ENCODE measurements at places on chromosomes 3 and 15.

DNA sequence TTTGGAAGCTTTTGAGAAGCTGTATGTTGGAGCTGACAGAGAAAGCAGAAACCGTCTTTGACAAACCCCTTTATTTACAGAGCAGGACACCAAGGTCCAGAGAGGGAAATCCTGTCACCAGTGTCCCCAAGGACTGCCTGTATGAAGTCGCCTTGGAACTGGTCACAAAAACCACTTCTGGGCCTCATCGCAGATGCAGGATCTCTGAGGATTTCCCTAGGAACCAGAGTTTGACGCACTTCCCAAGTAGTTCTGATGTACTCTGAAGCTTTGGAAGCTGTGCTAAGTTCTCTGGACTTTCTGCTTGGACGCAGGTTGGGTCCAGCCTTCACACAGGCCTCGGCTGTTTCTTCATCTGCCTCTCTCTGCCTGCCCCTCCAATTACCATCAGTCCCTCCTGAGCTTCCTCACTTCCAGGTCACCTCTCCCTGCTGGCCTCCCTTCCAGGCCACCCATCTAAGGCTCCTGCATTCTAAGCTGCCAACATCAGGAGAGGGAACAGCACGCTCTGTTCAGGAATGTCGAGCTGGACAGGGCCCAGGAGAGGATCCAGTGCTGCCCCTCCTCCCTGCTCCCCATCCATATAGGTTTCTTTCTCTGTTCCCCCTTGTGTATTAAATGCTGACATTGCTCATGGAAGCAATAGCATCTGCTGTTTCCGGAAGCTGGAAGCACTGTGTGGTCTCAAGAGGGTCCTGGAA is 270.8 kb downstream of the OPA1 start:
- DNase-seq, result no peak

GRCh38 chr15:66161108-66161507 is 92.4 kb downstream of the MEGF11 start:
- DNase-seq, result no peak

- no peak for DNase-seq
Observed at GRCh38 chr3:186540221-186540834, 3.9 kb downstream of the CRYGS start.

DNA sequence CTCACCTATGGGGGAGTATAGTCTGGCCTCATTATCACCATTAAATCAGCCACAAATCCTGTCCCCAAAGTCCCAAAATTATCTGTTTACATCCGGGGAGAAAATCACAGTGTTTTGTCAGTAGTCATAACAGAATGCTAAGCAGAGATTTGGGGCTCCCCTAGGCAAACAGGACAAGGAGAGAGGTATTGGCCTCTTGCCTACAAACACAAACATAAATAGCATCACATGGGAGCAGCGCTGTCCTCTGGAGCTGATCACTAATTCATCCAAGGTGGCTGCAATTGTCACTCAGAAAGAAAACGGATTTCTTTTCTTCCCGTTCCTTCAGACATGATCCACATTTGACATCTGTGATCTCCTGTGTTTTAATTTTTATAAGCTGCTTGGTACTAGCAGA is 1028.1 kb downstream of the NTRK3 start:
- no peak for DNase-seq

DNA sequence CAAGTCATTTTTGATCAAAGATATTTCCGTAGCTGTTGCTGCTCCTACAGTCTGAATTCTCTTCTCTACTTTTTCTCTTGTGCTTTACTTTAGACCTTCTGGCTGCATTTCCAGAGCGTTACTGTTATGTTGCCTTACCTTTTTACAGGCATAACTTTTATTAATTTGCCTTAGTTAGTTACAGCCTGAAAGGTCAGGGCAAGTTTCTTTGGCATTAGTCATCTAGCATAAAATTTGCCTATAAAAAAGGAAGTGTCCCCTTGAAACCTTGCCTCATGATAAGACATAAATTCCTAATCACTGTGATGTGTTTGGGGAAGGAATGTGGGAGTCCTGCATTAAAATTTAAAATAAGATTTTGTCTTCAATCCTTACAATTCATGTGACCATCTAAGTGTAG is 618.5 kb downstream of the NR2F2 start:
- no peak for DNase-seq

GRCh38 chr3:24287755-24288450 is 206.7 kb downstream of the THRB start:
- DNase-seq, result no peak

DNA sequence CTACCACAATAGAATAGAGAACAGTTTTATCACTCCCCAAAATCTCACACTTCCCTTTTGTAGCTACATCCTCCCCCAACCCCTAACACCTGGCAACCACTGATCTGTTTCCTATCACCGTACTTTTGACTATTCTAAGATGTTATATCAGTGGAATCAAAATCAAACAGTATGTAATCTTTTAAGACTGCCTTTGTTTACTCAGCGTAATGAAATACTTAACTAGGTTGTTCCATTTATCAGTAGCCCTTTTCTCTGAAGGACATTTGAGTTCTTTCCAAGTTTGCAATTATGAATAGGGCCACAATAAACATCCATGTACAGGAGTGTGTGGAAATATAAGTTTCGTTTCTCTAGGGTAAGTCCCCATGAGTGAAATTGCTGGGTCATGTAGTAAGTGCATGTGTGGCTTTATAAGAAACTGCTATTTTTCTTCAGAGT is 372.3 kb downstream of the SV2B start:
- DNase-seq, result no peak

- no peak for DNase-seq
Observed at GRCh38 chr3:138949445-138950005, 2.5 kb downstream of the FOXL2NB start.

- DNase-seq, result no peak
Observed at GRCh38 chr15:41647262-41647661, 12.9 kb upstream of the MGA start.

- DNase-seq, result no peak
Observed at GRCh38 chr3:97438131-97438530, 326.4 kb upstream of the ARL6 start.

GRCh38 chr15:65089206-65089824 is 12.8 kb downstream of the KBTBD13 start:
- DNase-seq, result no peak

DNA sequence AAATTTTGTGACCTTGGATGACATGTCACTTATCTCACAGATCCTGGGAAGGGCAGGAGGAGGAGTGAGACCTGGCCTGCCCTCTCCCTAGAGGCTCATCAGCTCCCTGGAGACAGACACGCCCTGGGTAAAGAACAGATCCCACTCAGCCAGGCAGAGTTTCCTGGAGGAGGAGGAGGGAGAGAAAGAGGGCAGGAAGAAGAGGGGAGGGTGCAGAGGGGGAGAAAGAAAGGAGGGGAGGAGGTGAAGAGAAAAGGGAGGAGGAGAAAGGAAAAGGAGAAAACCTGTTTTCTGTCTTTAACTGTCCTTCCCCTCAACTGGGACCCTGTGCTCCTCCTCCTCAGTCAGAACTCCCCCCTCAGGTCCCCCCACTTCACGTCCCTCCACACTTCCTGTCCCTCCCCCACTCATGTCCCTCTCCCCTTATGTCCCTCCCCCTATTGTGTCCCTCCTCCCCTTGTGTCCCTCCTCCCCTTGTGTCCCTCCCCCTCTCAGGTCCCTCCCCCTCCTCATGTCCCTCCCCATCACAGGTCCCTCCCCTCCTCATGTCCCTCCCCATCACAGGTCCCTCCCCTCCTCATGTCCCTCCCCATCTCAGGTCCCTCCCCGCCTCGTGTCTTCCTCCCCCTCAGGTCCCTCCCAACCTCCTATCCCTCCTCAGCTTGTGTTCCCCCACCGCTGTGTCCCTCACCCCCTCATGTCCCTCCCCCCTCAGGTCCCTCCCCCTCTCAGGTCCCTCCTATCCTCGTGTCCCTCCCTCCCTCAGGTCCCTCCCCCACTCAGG is 52.3 kb upstream of the CGNL1 start:
- DNase-seq, result no peak

DNA sequence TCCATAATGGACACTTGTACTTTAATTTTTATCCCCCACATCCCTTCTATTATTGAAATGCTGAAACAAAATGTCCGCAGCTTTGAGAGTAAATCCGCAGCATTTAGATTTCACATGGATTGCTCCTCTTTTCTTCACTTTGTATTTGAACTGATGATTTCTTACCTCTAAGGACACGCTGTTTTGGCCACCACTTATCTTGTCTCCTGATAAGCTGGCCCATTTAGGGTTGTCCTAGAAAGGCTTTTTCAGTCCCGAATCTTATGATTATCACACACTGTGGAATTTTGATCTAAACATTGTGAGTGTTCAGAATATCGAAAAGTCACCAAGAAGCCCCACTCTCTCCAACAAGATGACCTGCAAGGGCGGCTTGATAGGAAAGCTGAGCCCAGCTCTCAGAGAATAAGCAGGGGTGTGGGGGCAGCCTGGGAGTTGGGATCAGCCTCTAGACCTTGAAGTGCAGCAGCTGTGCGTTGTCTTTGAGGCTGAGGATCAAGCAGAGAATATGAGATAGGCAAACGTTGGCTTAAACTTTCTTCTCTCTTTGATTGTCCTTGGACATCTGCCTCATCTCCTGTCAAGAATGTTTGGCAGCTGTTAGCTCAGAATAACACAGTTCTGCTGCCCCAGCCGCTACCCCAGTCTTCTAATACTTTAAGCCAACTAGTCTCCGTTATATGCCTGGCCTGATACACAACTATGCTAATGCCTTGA is 399.7 kb upstream of the NR2F2 start:
- no peak for DNase-seq

DNA sequence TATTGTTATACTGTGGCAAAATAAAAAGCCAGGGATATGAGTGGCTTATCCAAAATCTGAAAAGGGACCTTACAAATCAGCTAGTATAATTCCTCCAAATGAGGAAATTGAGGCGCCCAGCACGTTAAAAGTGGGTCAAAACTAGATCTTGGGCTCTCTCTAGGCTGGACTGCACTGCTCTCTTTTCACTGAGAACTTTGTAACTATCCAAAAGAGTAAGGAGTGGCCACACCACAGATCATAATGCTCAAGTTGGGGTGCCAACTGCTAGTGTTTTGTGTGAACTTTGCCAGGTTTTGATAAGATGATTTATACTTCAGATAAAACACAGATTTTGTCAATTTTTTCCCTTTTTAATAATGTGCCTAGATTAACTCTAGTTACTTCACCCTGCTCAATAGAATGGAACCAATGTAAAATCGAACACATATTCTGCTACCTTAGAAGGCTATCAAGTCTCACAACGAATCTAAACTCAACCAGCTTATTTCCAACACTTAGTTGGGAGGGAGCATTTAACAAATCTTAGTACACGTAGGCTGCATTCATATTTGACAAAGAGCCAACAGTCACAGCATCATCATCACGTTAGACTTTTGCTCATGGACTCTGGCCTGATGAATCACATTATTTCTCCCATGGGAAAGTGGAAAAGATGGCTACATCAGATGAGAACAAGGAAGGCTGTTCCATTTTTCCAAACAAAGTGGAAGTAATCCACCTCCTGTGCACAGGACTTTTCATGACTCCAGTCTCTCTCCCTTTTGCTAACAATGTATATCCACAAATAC is 64.4 kb downstream of the ABI3BP start:
- no peak for DNase-seq

DNA sequence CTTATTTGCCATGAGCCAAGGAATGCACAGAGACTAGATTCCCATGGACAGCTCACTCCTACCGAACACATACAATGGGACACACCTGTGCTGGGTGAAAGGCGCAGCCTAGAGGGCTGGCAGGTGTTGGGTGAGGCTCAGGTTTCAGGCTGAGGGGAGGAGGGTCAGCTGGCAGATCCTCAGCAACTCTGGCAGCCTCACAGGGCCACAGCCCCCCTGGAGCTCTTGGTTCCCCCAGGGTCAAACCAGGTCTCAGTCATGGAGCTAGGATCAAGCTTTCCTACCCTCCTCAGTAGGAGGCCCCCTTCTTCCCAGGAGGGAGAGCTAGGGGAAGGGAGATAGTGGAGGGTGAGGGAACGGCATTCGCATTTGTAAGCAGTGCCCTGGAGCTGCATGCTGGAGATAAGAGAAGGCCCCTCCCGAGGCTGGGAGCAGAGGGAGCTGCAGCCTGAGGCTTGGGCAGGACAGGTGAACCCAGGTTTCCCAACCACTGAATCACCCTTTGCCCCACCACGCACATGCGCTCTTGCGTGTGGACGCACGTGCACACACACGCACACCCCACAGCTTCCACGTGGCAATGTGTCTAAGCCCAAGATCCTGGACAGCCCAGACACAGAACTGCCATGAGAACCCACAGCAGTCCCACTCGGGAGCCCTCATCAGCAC is 26.3 kb upstream of the TFRC start:
- no peak for DNase-seq

DNA sequence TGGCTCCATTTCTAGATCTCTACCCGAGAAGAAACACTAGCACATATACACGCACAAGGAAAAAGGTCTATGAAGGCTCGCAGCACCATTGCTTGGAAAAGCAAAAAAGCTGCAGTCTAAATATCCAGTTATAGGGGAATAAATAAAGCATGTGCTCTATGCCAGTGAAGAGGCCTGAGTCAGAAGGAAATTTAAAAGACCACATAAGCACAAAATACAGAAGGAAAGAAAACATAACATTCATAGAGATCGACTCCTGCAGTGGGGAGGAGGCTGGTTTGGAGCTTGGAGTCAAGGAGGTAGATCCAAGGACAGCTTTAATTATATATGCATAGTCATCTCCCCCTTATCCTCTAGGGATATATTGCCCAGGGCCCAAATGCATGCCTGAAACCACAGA is 114.4 kb downstream of the PDZRN3 start:
- no peak for DNase-seq

GRCh38 chr3:136193278-136194054 is 2.7 kb downstream of the MSL2 start:
- no peak for DNase-seq

DNA sequence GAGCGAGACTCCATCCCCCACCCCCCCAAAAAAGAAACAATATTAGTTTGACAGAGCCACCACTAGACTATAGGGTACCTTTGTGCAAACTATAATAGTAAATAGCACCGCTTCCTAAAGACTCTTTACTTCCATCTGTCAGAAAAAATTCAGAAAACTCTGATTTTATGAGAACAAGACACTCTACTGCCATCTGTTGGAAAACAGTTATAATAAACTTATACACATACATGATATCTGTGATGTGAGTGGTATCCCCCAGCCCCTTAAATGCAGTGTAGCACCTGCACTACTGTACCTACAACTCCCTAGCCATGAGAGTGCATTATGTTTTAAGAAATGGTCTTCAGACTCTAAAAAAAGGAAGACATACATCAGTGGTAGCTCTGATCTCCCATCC is 47.1 kb upstream of the CTDSPL start:
- no peak for DNase-seq

DNA sequence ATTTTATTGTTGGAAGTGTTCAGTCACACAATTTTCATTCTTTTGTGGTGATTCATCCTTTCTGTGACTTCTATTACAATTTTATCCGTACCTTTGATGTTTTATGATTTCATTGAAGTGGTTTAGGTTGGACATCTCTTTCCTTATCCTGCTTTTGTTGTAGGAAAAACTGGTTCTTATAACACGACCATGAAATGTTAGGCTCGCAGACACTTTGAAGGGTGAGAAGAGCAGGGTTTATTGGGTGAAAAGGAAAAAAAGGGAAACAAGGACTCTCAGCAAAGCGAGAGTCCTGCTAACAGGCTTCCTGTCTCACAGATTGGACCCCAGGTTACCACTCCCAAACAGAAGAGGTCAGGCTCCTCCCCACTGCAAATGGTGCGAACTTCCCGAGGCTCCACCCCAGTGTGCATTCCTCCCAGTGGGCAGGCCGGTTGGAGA is 257.4 kb downstream of the STXBP5L start:
- no peak for DNase-seq

- DNase-seq, result no peak
Observed at GRCh38 chr3:1068985-1069384, 23.8 kb upstream of the CNTN6 start.

All from amygdala (tissue), 56 donors.